Left colon (tissue), 2 donors: ENCODE measurements at places on chromosomes 4 and X. TPM values are rescaled to one million over a fixed set of nuclear protein-coding genes. Genes with fewer than 3 reads are reported as not detected.

DNA sequence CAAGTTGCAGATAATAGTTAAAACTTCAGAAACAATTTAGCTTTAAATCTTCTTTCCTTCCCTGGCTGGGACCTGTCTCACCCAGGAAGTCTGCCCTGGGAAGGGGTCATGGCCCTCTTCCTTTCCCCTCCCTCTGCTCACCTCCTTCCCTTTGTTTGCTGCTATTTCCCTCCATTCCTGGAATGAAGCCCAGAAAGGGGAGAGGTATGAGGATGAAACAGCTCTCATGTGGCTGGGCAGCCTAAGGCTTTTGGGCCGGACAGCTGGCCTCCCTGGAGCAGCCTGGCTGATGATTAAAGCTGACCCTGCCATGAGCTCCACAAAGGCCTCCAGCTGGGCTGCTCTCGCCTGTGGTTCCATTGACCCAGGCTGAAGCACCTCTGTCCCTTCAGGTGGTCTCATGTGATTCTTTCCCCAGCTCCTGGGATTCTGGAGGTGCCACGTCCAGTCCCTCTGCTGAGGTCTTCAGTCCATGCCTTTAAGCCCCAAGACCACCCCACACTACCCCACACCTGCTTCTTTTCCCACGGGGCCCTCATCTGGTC, 202.1 kb downstream of the PTTG2 start:
- no peak for DNase-seq

- DNase-seq, result no peak
Measured at GRCh38 chrX:675955-676295, 45.3 kb downstream of the SHOX start.

The BRS3 gene
- not detected for total RNA-seq

DNA sequence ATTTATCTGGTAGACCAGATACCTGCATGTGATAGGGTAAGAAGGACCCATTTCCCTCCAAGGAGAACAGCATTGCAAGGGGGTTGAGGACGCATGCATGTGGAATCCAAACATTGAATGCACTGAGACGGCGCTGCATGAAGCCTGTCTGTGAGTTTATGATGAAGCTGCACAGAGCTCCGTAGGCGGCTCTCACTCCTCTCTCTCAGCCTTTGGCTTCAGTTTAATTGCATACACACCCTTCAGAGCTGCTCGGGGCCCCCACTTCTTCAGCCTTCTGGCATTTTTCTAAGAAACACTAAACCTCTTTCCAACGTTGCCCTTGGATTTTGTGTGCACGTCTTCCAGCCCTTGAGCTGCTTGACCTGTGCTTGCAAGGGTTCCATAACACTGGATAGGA, 176.6 kb downstream of the DHRSX start:
- no peak for DNase-seq

The ARHGAP36 gene
- 0.18 TPM for total RNA-seq

The PWWP3B gene
- total RNA-seq, result 0.25 TPM

The ERCC6L gene
- total RNA-seq, result 0.61 TPM

The USP17L27 gene
- not detected for total RNA-seq

The CABS1 gene
- not detected for total RNA-seq

GRCh38 chrX:126658447-126658846, 105.8 kb upstream of the DCAF12L1 start:
- DNase-seq, result no peak

DNA sequence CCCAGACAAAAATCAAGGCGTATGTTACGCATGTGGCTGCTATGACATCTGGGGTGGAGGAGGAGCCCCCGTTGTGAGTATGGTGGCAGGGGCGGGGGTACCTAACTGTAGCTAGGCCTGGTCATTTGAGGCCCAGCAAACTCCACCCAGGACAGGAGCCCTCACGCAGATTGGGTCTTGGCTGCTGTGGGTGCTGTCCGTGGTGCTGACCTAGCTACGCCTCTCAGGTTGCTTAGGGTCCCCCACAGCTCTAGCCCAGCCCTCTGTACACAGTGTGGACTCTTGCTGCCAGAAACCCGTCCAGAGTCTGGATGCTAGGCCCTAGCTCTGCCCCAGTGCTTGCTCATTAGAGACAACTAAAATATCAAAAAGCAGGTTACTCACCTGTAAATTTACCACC, 146.7 kb upstream of the PSAPL1 start:
- DNase-seq, result peak; percentile 18
